NCI-H1436 (cell line): ENCODE measurements at places on chromosomes 2 and 18.

- DNase-seq, result no peak
Observed at GRCh38 chr2:8488001-8488738, 193.7 kb upstream of the ID2 start.

DNA sequence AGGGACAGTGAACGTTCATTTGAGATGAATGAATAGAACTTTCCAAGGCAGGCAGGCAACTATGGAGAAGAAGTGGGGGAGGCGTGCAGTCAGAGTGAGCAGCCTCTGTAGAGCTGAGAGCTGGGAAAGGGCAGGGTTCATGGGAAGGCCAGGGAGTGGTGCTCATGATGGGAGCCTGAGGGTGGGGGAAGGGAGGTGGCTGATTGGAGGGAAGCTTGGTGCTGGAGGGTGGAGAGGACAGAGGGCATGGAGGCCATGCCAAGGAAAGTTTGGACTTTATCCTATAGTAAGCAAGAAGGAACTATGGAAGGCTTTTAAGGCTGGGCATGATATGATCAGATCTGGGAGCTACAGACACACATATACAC, 47.6 kb upstream of the LGALSL start:
- no peak for DNase-seq

GRCh38 chr2:190221429-190221828, 98.2 kb downstream of the HIBCH start:
- DNase-seq, result no peak

DNA sequence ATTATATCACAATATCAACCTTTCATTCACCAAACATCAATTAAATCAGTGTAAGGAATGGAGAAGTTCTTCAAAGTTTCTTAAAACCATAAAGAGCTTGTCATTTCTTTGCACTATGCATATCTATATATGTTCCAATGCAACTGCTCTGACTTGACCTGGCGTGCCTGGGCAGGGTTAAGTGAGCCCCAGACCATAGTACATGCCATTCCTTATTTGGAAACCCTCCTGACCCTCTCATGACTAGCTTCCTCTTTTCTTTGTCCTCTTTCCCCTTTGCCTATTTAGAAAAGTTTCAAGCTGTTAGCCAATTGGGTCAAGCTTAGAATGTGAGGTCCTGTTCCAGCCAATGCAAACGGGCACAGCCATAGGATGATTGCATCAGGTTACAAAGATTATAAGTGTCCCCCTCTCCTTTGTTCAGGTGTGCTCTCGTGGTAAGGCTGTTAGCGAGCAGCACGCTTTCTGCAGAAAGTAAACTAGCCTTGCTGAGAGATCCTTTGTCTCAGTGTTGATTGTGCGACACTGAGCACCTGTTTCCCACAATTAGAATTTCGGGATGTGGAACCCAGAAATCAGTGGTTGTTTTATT, 78.2 kb upstream of the UXS1 start:
- no peak for DNase-seq

- DNase-seq, result peak; percentile 59
Observed at GRCh38 chr2:236343400-236344161, 79.4 kb upstream of the ASB18 start.

DNA sequence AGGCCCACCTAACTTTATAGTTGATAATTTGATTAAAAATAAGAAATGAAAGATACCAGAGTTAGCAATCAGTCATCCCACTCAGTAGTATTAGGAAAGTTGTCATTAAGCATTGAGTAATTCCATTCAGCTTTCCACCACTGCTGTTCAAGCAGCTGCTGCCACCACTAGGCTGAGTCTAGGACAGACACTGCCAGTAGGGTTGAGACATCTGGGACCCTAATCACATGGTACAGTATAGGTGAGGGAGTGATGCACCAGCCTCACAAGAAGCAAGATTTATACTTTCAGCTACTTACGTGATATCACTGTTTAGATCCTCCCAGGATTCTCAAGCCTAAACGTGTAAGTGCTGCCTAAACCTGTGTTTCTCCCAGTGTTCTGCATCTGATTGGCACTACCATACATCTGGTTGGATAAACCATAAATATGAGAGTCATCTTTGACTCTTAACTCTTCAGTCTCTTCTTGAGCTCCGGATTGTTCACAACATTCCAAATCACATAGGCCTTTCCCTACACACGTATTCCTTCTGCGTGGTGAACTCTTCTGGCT, 3.2 kb downstream of the UBXN4 start:
- DNase-seq, result no peak

- DNase-seq, result no peak
Observed at GRCh38 chr2:75338461-75338860, 139.1 kb upstream of the TACR1 start.

- DNase-seq, result no peak
Observed at GRCh38 chr2:77862120-77862519, 339.9 kb upstream of the LRRTM4 start.

DNA sequence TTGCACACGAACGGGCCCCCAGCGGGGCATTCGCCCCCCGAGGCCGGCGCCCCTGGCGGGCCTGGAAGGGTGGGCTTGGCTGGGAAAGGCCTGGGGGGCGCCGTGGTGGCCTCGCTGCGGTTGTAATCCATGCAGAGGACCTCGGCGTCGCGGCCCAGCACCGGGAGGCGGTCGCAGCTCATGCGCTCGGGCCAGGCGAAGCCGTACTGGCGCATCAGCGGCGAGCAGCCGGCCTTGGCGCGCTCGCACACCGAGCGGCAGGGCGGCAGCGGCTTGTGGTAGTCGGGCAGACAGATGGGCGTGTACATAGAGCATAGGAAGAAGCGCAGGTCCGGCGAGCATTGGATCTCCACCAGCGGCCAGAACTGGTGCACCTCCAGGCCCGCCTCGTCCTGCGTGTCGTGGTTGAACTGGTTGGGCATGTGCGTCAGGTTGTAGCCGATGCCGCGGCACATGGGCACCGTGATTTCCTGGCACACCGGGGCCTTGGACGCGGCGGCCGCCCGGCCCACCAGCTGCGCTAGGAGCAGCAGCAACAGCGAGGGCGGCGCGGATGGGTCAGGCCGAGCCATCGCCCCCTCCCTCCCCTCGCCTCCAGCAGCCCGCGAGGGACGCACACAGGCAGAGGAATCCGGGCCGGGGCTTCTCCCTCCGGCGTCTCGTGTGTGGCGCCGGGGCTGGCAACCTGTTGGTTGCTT, 1.4 kb downstream of the FZD5 start:
- DNase-seq, result no peak

GRCh38 chr2:230050136-230050535, 18.6 kb downstream of the SLC16A14 start:
- DNase-seq, result no peak

GRCh38 chr2:226183550-226183949, 616.1 kb downstream of the IRS1 start:
- DNase-seq, result no peak

- DNase-seq, result no peak
Observed at GRCh38 chr2:170943041-170943440, 14.0 kb downstream of the GORASP2 start.

- DNase-seq, result no peak
Observed at GRCh38 chr18:25237571-25238267, 114.2 kb downstream of the ZNF521 start.

DNA sequence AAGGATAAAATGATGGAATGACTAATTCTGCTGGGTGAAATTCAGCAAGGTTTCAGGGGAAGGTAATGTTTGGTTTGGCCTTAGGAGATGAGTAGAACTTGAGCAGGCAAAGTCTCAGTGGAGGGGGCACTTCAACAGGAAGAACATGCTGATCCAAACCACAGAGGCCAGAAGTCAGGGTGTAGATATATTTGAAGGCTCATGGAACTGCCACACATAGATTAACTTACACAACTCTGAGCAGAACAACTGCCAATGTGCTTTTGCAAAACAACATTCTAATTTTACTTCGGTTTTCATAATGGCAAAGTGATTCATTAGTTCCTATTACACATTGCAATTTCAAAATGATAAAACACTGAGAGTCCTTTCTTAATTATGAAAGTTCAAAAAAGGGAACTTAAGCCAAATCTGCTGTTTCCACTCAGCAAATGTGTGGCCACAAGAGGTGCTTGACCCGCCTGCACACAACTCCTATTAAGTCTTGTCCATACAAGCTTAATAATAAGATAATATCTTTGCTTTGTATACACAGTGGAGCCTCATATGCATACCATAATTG, 284.8 kb downstream of the MREG start:
- DNase-seq, result no peak

GRCh38 chr2:229129738-229130371, 141.2 kb downstream of the PID1 start:
- no peak for DNase-seq

- no peak for DNase-seq
Observed at GRCh38 chr2:241481687-241482086, 26.7 kb downstream of the STK25 start.

DNA sequence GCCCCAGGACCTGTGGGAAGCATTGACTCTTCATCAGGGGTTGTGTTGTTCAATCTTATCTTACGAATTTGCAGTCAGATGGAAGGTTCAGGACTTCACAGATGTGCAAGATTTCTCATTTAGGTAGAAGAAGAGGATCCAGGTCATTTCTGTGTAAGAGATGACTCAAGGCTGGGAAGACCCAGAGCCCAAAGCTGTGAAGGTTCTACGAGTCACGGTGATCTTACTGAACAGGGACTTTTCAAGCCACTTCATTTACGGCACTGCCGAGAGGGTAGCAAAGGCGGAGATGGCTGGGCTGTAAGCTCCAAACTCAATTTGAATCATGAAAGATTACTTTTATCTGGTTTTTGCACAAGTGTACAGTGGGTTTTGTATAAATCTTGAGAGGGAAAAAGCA, 228.0 kb upstream of the MEX3C start:
- no peak for DNase-seq

DNA sequence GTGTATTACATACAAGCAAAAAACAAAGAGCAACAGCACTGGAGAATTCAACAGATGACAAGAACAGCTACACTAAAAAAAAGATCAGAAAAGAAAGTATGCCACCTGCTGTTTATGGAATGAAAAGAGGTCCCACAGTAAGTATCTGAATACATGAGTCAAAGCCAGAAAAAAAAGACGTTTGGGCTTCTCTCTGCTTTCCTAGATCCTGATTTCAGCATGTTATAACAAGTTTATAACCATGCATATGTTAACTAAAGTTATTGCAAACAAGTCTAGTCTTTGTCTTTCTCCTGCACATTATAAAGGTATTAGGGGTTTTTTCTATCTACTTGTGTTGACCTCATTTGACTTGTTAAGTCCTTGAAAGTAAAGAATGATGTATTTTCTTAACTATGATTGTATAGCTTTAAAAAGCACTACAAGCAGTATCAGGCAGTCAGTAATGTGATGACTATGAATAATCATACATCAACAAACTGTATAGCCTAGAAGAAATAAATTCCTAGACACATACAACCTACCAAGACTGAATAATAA, 108.5 kb upstream of the COL5A2 start:
- DNase-seq, result no peak

GRCh38 chr2:104402825-104403224, 451.1 kb upstream of the POU3F3 start:
- DNase-seq, result no peak

- DNase-seq, result no peak
Observed at GRCh38 chr2:26246818-26247217, 2.1 kb downstream of the HADHB start.

DNA sequence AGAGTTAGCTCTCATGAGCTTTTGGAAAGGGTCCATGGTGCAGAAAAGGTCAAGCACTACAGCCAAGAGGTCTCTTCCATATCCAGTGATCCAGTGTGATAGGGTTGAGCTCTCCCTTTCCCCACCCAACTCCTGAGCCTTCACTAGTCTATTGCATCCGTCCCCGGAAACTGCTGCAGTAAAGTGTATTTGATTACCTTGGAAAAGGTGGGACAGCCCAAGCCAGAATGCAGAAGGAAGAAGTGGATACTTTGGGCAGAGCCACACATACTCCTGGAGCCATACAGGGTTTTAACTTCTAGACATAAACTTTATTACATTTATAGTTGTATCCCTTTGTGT, 3.6 kb downstream of the PNKD start:
- no peak for DNase-seq
